ENCODE measurements at places on chromosomes 7 and 10.

- no peak for DNase-seq
Observed at GRCh38 chr7:146235195-146235594, 118.6 kb downstream of the CNTNAP2 start.

- DNase-seq, result no peak
Observed at GRCh38 chr10:124574456-124575070, 112.9 kb downstream of the LHPP start.

DNA sequence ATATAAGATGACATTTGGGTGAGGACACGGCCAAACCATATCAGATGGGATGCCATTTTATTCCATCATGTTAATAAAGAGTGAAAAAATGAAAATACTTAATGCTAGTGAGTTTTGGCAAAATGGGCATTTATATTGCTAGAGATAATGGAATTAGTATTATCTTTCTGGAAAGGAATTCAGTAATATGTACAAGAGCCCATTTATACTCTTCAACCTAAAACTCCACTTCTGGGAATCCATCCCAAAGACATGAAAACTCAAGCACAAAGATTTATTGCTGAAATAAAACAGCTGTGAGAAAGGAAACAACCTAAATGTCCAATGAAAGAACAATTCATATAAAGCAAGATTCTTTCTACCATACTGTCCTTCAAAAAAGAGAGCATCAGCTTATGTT is 96.0 kb upstream of the TMEM168 start:
- no peak for DNase-seq

DNA sequence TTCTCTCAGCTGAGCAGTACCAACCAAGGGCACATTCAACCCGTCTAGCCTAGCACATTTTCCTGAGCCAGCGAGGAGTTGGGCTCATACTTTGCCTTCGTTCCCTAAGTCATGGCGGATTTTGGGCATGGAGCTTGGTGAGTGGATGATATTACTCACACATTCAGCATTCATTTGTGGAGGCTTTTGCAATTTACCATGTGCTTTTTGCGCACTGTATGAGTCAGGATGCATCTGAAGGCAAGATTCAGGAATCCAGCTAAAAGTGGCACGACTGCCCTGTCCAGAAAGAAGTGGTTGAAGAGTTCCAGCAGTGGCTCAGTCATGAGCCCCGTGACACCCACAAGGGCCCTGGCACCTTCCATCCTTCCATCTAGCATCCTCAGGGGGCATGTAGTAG is 24.2 kb upstream of the MGMT start:
- no peak for DNase-seq

DNA sequence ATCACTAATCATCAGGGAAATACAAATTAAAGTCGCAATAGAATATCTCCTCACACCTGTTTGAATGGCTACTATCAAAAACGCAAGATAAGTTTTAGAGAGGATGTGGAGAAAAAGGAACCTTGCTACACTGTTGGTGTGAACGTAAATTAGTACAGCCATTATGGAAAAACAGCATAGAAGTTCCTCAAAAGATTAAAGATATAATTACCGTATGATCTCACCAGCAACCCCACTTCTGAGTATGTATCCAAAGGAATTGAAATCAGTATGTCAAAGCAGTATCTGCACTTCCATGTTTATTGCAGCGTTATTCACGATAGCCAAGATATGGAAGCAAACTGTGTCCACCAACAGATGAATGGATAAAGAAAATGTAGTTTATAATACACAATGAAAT is 164.4 kb downstream of the ZNF365 start:
- no peak for DNase-seq

DNA sequence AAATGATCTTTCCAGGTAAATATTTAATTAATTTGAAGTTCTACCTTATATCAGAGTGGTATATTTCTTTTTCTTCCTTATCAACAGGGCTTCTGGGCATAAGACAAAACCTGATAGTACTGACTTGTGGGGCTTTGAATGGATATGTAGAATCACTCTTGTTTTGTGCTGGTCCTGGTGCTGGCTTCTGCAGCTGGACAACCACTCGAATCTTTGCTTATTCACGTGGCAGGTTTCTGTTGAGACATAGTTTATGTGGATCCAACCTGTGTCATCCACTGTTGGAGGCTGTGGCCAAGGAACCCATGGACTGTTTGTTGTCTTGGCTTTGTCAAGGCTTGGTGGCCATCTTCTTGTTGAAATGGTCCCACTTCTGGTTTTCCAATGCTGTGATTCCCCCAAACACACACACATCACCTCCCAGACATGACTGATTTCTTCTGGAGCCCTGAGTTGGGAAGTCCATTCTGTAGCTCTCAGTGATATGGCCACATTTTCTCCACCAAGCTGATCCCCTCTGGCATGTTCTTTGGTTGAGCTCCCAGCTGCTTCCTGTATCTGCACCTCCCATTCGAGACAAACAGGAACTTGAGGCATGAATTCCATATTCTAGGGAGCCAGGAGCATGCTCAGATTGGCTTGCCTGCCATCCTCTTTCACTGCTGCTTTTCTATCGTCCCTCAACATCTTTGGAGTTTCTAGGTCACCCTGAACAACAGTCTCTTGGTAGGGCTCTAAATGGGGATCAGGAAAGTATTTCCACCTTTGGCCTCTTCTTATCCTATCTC is 19.5 kb downstream of the TAS2R41 start:
- DNase-seq, result no peak

GRCh38 chr7:27346531-27347275 is 104.1 kb downstream of the EVX1 start:
- peak; percentile 30 for DNase-seq

DNA sequence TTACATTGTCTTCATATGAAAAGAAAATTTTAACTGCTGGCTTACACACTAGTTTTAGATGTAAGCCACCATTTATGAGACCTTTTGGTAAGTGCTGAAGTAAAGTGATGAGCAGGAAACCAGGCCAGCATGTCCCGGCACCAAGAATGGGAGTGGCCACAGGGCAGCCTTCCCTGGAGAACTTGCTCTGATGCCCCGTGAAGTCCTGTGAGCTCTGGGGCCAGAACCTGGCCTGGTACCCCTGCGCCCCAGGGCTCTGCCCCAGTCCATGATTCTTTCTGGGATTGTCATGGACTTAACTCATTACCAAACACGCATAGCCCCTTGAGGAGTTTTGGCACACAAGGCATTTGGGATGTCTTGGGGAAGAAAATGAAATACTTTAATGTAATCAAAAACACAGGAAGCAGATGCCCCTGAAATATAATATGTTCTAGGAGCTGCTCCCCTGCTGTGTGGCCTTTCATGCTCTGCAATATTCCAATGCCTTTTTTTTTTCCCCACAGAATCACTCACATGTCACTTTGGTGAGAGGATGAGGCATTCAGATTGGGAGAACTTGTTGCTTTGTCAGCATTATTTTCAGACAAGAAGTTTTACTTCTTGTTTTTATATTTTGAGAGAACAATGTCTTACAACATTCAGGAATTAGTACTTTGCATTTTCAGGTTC is 53.1 kb upstream of the CXCL12 start:
- no peak for DNase-seq

- DNase-seq, result no peak
Observed at GRCh38 chr10:84185526-84186175, 8.7 kb upstream of the CDHR1 start.

GRCh38 chr10:103882285-103883007 is 27.1 kb upstream of the SH3PXD2A start:
- no peak for DNase-seq

DNA sequence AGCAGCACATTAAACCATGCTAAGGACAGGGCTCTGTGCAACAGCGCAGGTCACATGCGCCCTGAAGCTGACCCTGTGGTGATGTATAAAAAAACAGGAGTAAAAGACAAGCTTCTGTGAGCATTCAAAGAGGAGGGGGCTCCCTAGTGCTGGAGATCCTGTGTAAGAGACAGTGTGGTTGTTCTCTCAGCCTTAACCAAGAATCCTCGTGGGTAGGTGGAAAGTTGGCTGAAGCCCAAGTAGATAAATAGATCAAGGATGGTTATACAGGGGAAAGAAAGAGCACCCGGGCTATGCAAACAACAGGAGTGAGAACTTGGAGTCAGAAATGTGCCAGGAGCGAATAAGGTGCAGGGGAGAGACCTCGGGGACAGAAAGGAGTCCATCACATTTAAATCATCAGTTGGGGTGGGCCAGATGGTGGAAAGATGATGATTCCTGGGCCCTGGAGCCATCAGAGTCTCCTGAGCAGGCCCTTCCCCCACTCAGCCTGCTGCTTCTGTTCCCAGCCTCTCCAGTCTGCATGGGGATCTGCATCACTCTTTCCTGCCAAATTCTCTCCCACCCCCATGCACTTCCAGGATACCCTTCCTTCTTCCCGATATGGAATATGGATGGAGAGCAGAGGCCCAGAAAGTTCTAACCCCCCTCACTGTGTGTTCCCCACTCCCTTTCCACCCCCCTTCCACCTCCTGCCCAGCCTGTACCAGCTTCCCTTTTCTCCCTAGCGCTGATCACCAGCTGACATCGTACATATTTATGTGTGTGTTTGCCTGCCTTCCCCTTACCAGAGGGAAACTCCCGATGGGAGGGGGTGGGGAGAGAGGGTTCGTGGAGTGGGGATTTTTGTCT is 78.1 kb upstream of the PRR15 start:
- DNase-seq, result no peak

DNA sequence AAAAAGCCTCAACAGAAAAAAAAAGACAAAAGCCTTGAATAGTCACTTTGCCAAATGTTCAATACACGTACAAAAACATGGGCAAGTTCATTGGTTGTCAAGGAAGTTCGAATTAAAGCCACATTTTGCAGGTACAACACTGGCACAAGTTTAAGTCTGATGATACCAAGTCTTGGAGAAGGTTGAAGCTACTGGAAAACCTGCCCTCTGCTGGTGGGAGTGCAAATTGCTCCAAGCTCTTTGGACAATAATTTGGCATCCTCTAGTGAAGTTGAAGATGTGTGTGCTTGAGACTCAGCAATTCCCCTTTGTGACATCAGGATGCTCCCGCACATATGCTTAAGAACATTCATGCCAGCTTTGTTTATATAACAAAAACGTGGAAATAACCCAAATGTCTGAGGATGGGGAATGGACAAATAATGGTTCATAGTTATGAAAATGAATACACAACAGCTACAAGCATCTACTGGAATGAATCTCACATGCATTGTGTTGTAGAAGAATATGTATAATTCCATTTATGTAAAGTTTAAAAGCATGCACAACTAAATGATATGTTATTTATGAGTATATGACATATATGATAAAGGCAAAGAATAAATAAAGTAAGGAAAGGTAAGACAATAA is 120.0 kb upstream of the PLPP4 start:
- DNase-seq, result peak; percentile 39

- no peak for DNase-seq
Observed at GRCh38 chr10:30185916-30186315, 126.5 kb upstream of the JCAD start.

GRCh38 chr10:116460219-116460618 is 32.6 kb downstream of the PNLIPRP3 start:
- no peak for DNase-seq

- no peak for DNase-seq
Observed at GRCh38 chr7:76077435-76077834, 29.5 kb downstream of the MDH2 start.

DNA sequence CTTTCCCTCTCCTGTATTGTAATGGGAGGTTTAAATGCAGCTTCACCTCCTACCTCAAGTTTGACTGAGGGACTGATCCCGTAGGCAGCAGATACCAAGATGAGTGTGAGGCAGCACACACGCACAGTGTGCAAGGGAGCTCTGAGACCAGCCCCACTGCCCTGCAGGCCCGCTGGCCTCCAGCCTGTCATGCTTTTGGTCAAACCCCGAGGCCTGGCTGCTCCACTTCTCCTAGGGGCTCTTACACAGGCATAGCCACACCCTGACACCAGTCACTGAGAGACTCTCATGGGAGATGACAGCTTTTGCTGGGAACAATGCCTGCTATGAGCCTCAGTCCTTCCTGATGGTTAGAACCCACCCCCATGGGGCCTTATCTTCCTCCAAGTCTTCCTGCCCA is 27.6 kb downstream of the DRGX start:
- no peak for DNase-seq

DNA sequence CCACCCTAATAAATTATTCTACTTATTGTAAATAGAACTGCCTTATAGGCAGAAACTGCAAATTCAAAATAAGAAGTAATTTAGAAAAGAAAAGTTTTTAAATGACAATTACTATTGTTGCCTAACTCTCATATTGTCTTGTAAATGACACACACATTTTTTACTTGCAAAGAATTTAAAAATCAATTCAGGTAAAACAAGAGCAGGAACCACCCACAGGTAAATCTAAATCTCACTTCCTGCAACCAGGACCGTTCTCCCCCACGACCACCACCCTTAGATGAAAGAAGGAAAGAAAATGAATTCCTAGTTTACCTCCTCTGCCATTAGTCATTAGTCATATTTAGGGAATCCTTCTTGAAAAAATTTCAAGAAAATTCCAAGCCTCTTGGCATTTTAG is 4.8 kb upstream of the AASS start:
- DNase-seq, result no peak

DNA sequence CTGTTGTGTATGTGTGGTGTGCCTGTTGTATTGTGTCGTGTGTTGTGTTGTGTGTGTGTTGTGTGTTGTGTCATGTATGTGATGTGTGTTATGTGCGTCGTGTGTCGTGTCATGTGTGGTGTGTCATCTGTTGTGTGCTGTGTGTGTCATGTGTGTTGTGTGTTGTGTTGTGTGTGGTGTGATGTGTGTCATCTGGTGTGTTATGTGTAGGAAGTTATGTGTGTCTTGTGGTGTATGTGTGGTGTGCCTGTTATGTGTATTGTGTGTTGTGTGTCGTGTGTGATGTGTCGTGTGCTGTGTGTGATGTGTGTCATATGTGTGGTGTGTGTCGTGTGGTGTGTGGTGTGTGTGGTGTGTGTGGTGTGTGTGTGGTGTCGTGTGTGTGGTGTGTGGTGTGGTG is 145.2 kb downstream of the DNAJB6 start:
- DNase-seq, result no peak

DNA sequence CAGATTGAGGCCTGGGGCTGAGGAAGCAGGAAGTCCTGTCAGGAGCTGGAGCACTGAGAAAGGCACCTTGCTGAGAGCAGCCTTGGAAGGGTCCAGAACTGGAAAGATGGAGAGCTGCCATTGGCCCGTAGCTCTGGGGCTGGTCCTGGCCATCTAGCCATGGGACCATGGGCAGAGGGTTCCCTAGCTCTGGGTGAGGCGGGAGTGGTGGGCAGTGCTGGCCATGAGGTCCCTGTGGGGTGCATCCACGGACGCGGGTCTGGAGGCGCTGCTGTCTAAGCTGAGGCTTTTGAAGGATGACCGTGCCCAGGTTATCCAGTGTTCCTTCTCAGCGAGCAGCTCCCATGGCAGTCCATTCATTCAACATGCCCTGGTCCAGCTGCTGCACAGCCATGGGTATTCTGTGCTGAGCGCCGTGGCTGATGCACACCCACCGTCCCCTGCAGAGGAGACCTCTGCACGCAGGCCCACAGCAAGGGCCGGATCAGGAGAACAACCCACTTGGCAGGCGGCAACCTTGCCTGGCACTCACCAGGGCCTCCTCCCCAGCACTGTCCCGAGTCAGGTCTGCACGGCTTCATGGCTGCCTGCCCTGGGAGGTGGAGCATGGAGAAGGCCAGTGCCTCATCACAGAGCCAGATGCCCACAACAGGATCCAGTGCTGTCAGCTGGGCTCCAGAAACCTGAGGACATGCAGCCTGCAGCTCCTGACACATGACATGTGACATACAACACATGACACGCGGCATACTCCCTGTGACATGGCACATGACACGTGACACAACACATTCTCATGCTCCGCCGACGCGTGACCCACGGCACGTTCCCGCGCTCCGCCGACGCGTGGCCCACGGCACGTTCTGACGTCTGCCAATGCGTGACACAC is 121.9 kb downstream of the INPP5A start:
- DNase-seq, result no peak

Data from foreskin melanocyte (primary cell).